ENCODE measurements at places on chromosomes 2 and 18. TPM values are rescaled to one million over a fixed set of nuclear protein-coding genes. Genes with fewer than 3 reads are reported as not detected.

DNA sequence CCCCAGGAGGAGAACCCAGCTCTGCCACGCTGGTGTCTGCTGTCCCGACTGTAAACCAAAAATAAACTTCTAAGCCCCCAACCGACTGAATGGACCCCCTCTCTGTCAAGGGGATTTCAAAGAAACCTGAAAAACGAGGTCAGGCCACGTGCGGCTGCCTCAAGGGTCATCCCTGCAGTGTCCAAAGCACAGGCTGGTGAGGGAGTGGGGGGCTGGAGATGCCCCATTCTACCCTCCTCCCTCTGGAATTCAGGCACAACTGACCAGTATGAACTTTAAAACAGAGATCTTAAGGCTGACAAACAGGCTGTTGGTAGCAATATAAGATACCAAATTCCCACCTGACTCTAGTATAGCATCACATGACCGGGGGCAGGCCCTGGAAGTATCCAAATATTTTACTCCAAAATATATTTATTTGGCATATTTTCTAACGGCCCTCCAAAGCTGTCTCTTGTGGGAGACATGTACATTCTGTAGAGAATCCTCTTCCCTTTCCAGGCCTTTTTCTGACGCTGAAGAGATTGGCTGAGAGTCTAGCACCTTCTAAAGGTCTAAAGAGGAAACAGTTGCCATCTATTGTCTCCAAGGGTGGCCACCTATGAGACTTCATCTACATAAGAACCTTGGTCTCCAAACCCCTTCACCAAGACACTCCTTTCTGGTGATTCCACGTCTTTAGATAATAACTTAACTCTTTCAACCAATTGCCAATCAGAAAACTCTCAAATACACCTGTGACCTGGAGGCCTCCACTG, 40.4 kb upstream of the CTDP1 start:
- H3K4me3 ChIP-seq, result no peak overlapping the region
- H3K27me3 ChIP-seq, result no peaks in the 10 kb centered on the region
- DNase-seq, result no peak
- H3K36me3 ChIP-seq, result no peaks in the 10 kb centered on the region

The OXER1 gene
- polyA plus RNA-seq, result 5.4 TPM

DNA sequence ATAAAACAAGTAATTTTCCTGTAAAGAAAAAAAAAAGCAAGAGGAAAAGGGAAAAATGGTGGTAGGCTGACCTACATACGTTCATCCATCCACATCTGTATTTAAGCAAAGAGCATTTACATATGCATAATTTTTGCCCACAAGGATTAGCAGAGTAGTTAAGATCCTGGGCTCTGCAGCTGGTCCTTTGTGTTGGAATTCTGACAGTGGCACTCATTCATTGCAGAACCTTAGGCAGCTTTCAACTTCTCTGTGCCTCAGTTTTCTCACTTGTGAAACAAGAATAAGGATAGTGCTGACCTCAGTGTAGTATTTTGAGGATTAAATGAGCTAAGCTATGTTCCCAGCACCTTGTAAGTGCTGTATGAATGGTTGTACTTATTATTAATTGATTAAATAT, 211.3 kb downstream of the ARL4C start:
- no peak overlapping the region for H3K4me3 ChIP-seq
- DNase-seq, result no peak
- H3K27ac ChIP-seq, result no peak overlapping the region

DNA sequence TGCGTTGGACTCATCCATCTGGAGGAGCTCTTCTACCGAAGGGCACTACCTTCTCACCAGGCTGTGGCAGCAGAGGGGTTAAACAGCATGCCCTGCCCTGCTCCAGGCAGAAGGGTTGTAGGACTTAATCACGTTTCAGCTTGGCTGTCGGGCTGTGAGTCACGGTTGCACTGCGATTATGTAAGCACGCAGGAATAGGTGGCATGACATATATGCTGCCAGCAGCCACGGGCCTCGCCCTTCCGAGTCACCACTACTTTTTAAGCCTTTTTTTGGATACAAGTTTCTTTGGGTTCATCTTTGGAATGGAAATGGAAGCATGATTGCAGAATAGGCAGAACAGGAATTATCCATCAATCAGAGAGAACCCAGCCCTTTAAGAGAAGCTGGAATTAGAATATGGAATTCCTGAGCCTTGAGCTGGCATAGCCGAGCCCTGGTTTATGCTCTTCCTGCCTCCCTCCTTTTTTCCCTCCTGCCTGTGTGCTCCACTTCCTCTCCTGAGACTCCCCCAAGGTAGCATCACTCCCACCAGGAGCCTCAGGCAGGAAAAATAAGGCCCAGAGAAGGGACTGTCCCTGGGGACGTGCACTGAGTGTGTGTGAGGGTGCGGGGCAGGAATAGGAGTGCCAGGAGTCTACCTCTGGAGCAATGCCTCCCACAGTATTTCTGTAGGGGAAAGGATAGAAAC, 86.8 kb downstream of the SEMA4F start:
- no peak for DNase-seq
- no peak overlapping the region for H3K27ac ChIP-seq
- H3K36me3 ChIP-seq, result no peaks in the 10 kb centered on the region
- no peaks in the 10 kb centered on the region for H3K4me1 ChIP-seq

The DHRS9 gene
- not detected for polyA plus RNA-seq

DNA sequence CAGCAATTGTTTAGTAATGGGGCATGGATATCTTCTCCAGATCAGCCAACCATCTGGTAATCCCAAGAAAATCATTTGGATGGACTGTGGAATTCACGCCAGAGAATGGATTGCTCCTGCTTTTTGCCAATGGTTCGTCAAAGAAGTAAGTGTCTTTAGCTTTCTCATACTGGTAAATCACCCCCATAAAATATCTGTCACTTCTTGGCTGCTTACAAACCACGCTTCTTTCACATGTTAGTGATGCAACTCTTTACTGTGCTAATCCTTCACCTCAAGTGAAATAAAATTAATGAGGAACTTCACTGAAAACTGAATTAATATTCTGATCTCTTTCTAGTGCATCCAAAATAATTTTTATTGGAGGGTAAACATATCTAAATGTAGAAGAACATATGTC, 18.9 kb downstream of the CPO start:
- no peak overlapping the region for H3K27ac ChIP-seq
- no peaks in the 10 kb centered on the region for H3K36me3 ChIP-seq
- no peaks in the 10 kb centered on the region for H3K27me3 ChIP-seq
- no peak overlapping the region for H3K4me3 ChIP-seq
- DNase-seq, result no peak
- H3K4me1 ChIP-seq, result no peaks in the 10 kb centered on the region

The SLC38A11 gene
- polyA plus RNA-seq, result not detected
